Stimulated activated CD4-positive, alpha-beta T cell treated with anti-CD3 and anti-CD28 coated beads, Interleukin-2, amount 100 ng/mL, for 4 hours (primary cell): ENCODE measurements at places on chromosomes 5 and 9.

GRCh38 chr9:16135968-16136367 is 583.1 kb downstream of the CCDC171 start:
- no peak for DNase-seq

DNA sequence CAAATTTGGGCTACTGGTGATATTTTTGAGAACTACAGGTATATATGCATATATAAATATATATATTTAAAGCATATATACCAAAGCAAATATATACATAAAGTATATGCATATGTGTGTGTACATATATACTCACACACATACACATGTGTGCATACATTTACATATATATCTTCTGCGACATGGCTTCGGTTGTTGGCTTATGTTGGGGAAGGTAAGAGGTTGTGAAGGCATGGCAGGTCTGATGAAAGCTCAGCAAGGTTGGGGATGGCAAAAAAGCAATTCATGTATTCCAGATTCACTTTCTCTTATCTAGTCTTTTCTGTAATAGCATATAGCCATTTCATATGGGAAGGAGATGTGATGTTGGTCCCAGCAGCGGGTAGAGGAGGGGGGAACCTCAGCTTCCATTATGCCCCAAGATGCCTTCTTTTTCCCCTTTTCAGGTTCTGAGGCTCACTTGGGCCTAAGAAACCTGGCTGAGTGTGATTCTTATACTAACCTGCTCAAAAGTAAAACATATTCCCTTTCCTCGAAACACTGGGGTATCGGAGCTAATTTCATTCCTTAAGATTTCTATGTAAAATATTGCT is 201.7 kb downstream of the MEF2C start:
- no peak for DNase-seq

- no peak for DNase-seq
These were observed 13.8 kb upstream of the CTSL start for GRCh38 chr9:87711857-87712800.

DNA sequence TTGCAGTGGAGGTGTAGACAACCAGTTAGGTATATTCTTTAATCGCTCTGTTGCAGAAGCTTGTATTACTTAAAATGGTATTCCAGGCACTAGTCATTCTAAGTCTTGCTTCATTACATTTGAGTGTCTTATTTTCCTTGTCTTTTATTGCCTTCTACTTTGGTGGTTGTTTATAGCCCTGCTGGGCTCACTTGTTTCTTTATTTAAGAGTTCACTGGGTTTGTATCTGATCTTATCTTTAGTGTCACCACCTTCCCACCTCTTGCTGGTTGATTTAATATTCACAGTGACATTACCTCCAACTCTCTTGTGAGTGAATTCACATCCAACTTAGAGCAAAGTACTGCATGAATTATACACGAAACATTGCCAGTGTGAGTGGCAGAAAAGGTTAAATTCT is 83.6 kb upstream of the BNC2 start:
- DNase-seq = no peak

GRCh38 chr5:133232011-133232410 is 180.2 kb downstream of the HSPA4 start:
- DNase-seq = no peak
